ENCODE measurements at places on chromosomes 4 and X.

DNA sequence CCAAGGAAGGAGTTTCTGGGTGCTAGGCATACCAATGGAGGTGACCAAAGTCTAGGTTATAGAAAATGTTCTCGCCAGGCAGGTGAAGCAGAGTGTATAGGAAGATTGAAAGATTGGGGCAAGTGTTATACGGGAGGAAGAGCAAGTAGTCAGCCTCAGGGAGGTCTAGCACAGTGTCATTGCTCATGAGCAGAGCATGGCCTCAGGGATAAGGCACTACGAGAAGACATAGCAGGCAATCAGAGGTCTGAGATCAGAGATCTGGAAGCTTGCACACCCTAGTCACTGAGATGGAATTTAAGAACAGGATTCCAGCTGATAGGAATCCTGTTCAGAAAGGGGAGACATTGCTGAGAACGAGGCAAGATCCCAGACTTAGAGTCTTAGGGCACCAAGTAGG, 350.0 kb upstream of the CASK start:
- no peak for DNase-seq

DNA sequence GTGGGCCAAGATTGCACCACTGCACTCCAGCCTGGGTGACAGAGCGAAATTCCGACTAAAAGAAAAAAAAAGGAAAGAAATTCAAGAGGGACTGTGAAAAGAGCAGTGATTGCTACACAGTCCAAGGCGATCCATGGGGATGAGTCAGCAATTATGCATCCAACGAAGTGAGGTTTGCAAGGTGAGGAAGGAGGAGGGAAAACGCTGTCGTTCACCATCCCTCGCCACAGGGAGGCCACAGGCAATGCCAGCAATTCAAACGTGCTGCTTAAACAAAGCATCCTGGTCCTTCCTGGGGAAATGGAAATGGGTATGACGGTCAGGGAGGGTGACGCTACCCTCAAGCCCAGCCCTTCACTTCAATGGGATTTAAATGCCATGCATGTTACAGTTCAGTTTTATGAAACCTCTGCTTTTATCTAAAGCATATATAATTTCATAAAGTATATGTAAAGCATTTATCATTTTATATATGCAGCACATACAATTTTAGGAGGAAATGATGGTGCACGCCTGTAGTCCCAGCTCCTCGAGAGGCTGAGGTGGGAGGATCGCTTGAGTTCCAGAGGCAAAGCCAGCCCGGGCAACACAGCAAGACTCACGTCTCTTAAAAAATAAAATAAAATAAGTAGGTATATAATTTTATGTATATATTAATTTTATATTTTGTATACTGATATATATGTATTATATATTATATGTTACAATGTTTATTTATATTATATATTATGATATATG, 108.7 kb downstream of the DHRSX start:
- DNase-seq: peak; percentile 64

DNA sequence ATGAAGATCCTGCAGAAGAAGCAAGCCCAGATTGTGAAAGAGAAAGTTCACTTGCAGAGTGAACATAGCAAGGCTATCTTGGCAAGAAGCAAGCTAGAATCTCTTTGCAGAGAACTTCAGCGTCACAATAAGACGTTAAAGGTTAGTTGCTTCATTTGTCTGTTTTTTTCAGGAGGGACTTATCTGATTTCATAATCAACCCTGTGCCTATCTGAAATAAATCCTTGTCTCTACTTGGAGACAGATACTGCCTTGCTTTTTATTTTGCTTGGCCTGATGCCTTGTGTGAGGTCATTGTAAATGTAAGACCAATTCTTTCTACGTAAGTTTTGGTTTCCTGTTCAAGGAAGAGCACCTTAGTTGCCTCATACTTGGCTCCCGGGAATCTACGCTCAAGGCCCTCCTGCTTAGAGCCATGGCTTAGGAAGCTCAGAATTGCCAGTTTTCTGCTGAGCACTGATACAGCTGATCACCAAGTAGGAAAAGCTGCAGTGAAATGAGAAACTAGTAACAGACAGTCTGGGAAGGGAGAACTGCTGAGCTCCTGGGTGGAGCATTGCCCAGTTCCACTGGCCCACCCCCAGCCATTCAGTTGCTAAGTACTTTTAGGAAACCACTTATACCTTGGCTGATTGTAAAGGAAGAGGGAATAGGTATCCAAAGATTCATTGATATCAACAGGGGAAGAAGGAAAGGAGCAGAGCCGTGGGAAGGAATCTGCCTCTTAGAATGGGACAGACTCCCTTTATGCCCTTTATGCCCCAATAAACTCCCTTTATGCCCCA, 41.8 kb downstream of the RBBP7 start:
- DNase-seq: no peak

DNA sequence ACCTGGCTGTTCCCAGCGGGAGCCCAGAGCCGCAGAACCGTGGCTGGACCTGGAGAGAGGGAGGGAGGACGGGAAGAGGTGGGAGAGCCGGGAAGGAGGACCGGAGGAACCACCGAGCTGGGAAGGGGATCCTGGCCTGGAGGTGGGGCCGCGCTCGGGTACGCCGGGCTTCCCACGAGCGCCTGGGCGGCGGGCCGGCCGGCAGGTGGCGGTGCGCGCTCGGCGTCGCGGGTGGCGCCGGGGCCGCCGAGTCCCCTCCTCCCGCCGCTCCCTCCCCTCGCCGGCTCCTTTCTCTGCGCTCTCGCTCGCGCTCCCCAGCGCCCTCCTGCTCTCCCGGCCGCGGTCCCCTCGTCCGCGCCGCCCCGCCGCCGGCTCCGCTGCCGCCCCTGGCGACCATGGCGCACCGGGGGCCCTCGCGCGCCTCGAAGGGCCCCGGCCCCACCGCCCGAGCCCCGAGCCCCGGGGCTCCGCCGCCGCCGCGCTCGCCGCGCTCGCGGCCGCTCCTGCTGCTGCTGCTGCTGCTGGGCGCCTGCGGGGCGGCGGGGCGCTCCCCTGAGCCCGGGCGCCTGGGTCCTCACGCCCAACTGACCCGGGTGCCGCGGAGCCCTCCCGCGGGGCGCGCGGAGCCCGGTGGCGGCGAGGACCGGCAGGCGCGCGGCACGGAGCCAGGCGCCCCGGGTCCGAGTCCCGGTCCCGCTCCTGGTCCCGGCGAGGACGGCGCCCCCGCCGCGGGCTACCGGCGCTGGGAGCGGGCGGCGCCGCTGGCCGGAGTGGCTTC, at the start of gene SORCS2:
Gene SORCS2, plus strand, starts transcription at position 287 of the 778 bp plus-strand sequence.
- DNase-seq: no peak

- DNase-seq: no peak
These were observed 129.2 kb upstream of the MSX1 start for GRCh38 chr4:4730249-4730648.
